T1000 (cell line): ENCODE measurements at places on chromosomes 16 and 17.

GRCh38 chr17:65278050-65278819, 141.1 kb downstream of the RGS9 start:
- no peak for DNase-seq

DNA sequence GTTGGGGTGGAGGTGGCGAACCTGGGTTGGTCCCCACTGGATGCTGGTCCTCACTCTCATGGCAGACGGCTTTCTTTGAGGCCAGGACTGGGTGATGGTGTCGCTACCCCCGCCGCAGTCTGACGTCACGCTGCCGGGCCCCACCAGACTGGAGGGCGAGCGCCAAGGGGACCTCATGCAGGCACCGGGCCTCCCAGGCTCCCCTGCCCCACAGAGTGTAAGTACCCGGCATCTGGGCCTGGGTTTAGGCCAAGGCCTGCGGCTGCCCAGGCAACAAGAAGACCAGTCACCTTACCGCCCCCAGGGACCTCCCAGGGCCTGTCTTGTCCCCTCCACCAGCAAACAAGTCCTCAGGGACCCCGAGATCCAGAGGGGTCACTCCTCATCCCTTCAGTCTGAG, 17.7 kb downstream of the FOXN1 start:
- DNase-seq = no peak

GRCh38 chr17:13073018-13073417, 55.2 kb upstream of the ELAC2 start:
- no peak for DNase-seq

GRCh38 chr17:17822189-17822588, 14.6 kb downstream of the SREBF1 start:
- DNase-seq = no peak

- no peak for DNase-seq
These were observed 147.3 kb upstream of the KCNJ18 start for GRCh38 chr17:21545064-21545463.

- no peak for DNase-seq
These were observed 15.7 kb downstream of the CARHSP1 start for GRCh38 chr16:8853150-8853549.

DNA sequence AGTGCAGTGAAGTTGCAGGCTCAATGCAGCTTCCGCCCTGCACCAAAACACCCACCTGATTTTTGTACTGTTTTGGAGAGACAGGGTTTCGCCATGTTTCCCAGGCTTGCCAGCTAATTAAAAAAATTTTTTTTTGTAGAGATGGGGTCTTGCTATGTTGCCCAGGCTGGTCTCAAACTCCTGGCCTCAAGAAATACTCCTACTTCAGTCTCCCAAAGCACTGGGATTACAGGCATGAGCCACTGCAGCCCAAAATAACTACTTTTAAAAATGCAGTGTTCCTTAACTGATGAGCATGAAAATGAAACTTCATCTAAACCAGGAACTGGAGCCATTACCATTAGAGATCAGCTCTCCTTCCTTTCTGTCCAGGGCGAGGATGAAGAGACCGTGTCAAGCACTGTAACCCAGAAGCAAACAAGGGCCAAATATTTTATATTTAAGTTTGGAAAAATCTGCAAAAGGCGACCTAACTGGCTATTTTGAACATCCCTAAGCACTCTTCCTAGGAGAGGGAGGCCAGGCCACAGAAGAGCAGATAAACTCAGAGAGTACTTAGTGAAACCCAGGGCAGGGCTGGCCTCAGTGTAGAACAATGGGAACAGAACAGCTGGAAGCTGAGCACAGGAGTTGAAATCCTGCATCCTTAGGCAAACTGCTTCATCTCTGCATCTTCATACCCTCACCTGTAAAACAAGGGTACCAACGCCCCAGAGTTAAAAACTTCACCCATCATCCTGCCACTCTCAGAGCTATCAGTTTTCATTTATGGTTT, 24.0 kb downstream of the CREBBP start:
- DNase-seq = no peak

- peak; percentile 67 for DNase-seq
These were observed 2.8 kb upstream of the CIBAR2 start for GRCh38 chr16:85114909-85115567.

DNA sequence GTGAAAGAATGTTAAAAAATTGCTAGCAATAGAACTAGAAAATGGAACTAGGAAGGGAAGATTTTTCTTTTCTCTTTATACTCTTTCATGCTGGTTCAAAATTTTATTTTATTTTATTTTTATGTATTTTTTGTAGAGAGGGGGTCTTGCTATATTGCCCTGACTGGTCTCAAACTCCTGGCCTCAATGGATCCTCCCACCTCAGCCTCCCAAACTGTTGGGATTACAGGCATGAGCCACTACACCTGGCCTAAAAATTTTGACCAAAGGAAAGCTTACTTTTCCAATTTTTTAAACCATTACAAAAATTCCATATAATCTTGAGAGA, 10.0 kb upstream of the TERF2 start:
- no peak for DNase-seq

- DNase-seq = no peak
These were observed 18.3 kb downstream of the TPSG1 start for GRCh38 chr16:1206786-1207185.
